ENCODE measurements at places on chromosomes 1 and 21.

DNA sequence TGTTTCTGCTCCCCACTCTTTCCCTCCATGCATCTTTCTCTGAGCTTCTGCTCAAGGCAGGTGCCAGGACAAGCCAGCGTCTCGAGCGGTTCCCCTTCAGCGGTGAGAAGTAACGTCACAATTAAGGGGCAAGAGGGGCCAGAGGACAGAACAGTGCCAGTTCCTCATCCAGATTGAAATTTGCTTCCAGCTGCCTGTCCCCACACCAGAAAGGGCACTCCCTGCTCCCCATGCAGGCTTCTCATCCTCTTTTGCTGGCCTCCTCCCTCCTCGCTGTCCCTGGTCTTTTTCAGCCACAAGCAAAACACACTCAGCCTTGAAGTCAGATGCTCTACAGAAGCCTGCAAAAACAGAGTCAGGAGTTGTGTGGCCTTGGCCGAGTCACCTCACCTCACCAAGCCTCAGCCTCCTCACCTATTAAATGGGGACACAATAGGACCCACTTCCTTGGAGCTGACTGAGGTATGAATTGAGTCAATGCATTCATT is 35.0 kb upstream of the ECE1 start:
- DNase-seq, result no peak

GRCh38 chr1:44032170-44032790 is 1.0 kb upstream of the SLC6A9 start:
- DNase-seq, result no peak

GRCh38 chr21:25664491-25664931 is 25.5 kb downstream of the JAM2 start:
- DNase-seq, result no peak

- no peak for DNase-seq
Measured at GRCh38 chr1:69120817-69121216, 446.9 kb upstream of the LRRC7 start.

DNA sequence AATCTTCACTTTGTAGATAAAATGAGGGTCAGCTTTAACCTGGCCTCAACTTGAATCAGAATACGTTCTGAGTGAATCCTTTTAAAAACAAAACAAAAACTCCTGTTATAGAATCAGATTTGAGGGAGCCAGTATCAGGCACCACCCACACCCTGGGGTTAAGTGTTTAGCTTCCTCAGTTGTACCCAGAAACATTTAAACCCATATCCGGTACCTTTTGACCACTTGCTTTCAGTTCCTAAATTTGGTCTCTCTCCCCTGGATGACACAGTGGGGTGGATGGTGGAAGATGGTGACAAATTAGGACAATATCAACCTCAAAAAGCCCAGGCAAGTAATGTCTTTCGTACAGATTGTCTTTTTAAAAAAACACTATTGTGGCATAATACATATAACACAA is 10.4 kb downstream of the KLHDC7A start:
- DNase-seq, result no peak

DNA sequence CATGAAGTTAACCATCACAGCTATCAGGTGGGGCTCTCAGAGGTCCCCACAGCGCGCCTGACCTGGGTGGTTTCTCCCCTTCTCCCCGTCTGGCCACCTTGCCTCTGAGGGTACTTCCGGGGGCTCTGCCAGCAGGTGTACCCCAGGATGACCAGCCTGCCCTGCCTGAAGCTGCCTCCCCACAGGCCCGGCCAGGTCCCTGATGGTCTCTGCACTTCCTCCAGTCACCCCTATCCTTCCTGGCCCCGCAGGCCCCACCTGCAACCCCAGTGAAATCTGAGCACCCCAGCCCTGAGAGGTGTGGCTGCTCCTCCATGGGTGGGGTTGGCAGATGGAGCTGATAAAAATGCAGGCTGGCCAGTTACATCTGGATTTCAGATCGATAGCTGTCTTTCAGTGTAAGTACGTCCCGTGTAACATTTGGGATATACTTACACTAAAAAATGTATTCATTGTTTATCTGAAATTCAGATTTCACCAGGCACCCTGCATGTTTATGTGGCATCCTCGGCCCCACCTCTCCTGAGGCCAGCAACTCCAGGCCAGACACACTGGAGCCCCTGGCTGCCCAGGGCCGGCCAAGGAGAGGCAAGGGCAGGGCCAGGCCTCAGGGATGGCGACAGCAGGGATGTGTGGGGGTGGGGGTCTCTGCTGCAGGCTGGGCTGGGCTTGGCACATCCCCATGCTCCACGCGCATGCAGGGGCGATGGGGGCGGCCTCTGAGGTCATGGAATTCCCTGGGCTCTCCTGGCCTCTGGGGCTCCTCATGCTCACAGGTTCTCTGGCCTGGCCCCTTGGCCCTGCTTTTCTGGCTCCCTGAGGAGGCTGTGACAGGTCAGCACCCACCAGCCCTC is 25.1 kb downstream of the LRRC3 start:
- DNase-seq, result no peak

DNA sequence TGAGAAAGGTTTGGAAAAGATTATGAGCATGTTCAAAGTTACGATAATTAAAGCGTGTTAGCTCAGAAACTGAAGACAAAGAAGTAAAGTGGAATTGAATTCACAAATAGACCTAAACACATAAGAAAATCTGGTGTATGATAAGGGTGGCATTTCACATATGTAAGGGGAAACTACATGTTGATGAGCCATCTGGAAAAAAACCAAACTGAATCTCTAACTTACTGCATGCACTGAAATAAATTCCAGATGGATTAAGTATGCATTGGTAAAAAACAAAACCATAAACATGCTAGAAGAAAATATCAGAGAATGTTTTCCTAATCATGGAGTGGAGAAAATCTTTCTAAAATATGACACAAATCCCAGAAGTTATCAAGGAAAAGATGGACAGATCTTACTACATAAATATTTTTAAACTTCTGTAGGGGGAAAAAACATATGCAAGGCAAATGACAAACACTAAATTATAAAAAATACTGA is 34.0 kb upstream of the CTPS1 start:
- DNase-seq, result no peak

GRCh38 chr1:230219174-230220067 is 152.4 kb downstream of the GALNT2 start:
- no peak for DNase-seq

- DNase-seq, result no peak
Measured at GRCh38 chr1:14698314-14698713, 99.8 kb downstream of the KAZN start.

DNA sequence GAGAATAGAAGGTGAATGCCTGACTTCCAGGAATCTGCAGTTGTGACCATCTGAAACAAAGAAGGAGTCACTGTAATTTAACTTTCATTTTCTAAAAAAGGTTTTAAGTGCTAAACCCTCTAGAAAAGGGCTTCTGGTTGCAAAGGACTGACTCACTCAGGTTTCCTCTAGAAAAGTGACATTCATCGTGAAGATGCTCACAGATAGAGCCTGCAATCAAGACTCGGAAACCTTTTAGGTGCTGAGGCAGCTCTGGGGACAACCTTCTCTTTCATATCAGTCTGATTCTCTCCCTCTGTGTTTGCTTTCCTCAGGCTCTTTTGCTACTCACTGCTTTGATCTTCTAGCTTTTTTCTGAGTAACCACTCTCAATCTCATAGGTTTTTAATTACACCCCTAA is 8.2 kb downstream of the BCL9 start:
- DNase-seq, result no peak

DNA sequence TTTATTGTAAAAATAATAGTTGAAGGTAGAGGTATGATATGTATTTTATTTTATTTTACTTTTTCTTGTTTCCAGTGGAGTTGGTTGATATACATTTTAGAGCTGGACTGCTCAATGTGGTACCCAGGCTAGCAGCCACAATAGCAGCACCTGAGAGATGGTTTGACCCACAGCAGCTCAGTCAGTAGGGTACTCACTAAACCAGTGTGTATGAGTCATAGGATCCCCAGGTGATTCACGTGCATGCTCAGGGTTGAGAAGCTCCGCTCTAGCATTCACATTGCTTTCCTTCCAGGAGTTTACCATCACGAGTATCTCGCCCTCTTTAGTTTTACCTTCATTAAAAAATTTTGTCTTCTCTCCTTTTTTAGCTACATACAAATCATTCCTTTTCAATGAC is 96.0 kb upstream of the PAXBP1 start:
- DNase-seq, result no peak

GRCh38 chr1:32761253-32761877 is 55.8 kb downstream of the YARS1 start:
- no peak for DNase-seq

GRCh38 chr1:116764906-116765862 is 11.0 kb downstream of the CD2 start:
- DNase-seq, result no peak

DNA sequence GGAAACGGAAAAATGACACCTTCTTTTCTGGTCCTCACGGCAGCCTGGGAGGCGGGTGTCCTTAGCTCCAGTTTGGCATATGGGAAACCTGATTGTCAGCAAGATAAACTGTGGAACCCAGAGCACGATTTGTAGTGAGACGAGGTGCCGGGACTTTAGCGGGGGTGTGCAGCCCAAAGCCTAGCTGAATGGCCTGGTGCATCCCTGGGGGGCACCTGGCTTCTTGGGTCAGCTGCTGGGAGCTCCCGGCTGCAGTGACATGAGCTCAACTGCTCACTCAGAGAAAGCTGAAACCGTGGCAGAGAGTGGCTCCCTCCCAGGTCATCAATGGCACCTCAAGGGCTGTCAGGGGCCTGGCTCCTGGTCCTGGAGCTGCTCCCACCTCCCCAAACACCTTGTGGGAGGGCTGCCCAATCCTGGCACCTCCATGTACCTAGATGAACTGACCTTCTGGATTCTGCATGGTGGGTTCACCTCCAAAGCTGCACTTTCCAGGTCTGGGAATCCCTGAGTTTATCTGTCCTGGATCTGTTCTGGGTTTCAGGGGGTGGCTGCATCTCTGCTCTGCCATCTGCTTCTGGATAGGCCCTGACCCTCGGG is 260.5 kb downstream of the MATN1 start:
- DNase-seq, result no peak

DNA sequence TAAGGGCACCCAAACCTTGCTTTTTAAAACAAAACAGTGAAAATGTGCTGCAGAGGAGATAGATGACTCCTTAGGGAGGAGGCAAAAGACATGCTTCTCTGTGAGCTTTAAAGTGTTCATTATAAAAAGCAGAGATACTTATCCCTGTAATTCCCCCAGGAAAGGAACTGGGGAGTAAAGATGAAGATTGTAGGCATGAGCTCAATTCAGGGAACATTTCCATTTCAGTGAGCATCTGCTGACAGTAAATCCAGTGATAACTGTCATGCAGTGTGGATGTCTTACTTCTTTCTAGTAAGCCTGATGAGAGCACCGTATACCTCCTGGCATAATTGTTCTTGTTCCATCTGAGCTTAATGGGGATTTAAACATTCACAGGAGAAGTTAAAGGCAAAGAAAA is 1296.5 kb downstream of the MRPL39 start:
- no peak for DNase-seq

GRCh38 chr1:244050014-244050834 is 859 bp upstream of the ZBTB18 start:
- DNase-seq, result no peak

GRCh38 chr1:223421676-223422075 is 28.5 kb downstream of the CCDC185 start:
- no peak for DNase-seq

All from muscle of back (tissue), 13 donors.